Activated naive CD8-positive, alpha-beta T cell treated with anti-CD3 and anti-CD28 coated beads, Interleukin-2, amount 50 U/mL, for 24 hours (primary cell): ENCODE measurements at places on chromosomes 1 and 21.

- DNase-seq = no peak
Observed at GRCh38 chr1:214446772-214447556, 104.4 kb downstream of the PTPN14 start.

DNA sequence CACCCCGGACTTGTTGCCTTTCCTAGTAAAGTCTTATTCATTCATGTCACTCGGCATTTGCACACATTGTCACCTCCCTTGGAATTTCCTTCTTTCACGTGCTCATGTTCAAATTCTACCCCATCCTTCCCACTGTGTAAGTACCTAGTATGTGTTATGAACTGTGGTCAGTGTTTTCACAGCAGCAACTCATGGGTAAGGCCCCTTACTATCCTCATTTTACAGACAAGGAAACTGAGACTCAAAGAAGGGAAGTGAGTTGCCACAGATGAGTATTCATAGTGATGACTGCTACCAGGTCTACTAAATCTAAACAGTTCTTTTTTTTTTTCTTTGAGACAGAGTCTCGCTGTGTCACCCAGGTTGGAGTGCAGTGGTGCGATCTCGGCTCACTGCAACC, 10.5 kb downstream of the CITED4 start:
- DNase-seq = no peak

DNA sequence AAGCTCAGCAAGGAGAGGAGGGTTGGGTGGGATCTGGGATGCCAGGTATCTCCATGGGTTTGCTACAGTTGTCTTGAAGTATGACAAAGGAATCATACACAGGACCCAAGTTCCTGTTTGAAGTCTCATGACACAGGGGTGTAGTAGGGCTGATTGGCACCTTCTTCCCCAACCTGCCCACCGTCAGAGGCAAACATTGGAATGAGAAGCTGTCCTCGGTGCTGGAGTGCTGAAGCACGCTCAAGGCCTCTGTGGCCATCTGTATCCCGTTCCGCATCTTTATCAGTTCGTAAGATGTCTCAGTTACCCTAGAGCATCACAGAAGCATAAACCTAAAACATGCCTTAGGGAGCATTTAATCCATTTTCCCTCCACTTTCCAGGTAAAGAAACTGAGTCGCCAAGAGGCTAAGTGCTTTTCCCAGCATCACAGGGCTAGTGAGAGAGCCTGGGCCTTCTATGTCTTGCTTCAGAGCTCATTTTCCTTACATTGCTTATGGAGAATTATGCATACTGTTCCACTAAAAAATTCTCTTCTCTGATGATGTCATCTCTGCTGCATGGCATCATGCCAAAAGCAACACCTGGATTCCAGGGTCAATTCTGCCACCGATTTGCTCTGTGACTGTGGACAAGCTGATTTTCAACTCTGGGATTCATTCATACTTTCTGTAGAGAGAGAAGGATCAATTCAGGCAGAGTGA, 34.2 kb downstream of the VWA5B1 start:
- no peak for DNase-seq

- DNase-seq = no peak
Observed at GRCh38 chr1:85566890-85567289, 13.7 kb upstream of the CCN1 start.

- DNase-seq = peak; percentile 11
Observed at GRCh38 chr1:15525050-15526020, 1.3 kb upstream of the DNAJC16 start.

GRCh38 chr21:15449556-15449955, 280.2 kb upstream of the USP25 start:
- DNase-seq = no peak

DNA sequence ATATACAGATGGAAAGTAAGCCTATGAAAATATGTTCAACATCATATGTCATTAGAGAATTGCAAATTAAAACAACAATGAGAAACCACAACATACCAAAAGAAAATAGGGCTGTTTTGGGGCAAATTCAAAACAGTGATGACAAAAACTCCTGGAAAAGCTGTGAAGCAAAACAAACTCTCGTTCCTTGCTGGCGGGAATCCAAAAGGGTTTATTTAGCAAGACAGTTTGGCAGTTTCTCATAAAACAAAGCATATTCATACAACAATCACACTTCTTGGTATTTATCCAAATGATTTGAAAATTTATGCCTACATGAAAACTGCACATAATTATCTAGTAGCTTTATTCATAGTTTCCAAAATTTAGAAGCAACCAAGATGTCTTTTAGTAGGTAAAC, 44.4 kb downstream of the COL11A1 start:
- DNase-seq = no peak

DNA sequence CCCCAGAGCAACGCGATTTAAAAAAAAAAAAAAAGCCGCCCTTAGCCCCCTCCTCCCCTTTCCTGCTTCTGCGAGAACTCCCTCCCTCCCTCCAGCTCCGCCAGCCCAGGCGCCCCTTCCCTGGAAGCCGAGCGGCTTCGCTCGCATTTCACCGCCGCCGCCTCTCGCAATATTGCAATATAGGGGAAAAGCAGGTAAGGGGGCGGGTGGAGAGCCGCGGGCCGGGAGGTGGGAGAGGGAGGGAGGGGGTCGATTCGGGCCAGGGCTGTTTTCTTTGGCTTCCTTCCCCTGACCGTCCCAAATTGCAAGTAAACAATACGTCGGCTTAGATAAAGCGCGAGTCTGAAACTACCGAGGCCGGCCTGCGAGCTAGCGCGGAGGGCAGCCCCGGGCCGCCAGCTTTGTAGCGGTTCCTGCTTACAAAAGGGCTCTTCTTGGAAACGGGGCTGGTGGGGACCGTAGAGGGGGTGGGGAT, 408 bp downstream of the LMO4 start:
- DNase-seq = peak; percentile 59

DNA sequence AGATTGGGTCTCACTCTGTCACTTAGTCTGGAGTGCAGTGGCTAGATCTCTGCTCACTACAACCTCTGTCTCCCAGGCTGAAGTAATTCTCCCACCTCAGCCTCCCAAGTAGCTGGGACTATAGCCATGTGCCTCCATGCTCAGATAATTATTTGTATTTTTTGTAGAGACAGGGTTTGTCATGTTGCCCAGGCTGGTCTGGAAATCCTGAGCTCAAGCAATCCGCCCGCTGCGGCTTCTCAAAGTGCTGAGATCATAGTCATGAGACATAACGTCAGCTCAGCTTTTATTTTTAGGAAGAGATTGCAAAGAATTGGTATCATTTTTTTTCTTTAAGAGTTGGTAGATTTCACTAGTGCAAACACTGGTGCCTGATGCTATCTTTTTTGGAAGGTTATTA, 244.9 kb downstream of the DSCAM start:
- no peak for DNase-seq

GRCh38 chr1:161953256-161953920, 70.3 kb downstream of the OLFML2B start:
- DNase-seq = no peak

GRCh38 chr1:61967750-61968149, 225.5 kb downstream of the PATJ start:
- no peak for DNase-seq

DNA sequence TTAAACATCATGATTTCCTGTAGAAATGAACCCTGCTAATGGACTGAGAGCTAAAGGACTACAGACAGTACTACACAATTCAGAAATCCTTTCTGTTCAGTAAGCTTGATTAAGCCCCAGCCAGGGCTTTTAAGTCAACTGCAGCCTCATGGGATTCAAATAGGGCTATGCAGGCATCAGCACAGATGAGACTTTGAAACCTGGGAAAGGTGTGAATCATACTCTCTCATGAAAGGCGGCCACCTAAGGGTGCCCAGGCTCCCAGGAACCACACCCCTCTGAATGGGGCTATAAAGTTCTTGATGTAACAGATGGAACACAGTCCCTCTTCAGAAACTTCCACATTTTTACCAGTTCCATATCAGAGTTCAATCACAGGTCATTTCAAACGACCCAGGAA, 7.6 kb downstream of the SIPA1L2 start:
- no peak for DNase-seq

GRCh38 chr1:921011-921837, 2.5 kb upstream of the SAMD11 start:
- DNase-seq = no peak

- no peak for DNase-seq
Observed at GRCh38 chr1:156703741-156704140, 1.6 kb downstream of the CRABP2 start.

- no peak for DNase-seq
Observed at GRCh38 chr1:80003250-80003649, 996.7 kb upstream of the ADGRL4 start.

- DNase-seq = no peak
Observed at GRCh38 chr1:70910013-70910412, 137.6 kb downstream of the PTGER3 start.

GRCh38 chr1:234398849-234399381, 25.7 kb downstream of the COA6 start:
- DNase-seq = no peak

DNA sequence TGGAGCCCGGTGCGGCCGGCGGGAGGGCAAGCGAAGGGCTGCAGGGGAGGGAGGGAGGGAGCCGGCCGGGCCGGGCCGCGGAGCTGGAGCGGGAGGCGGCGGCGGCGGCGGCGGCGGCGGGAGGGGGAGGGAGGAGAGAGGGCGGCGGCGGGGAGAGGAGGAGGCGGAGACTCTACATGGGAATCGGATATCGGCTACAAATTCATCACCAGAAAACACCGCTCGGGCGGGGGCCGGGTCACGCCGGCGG, at the start of gene AKT3:
AKT3 (minus strand) TSS at position 42 of the 250 bp plus-strand sequence. CDS start 7,073 bp downstream, outside the sequence.
- no peak for DNase-seq

GRCh38 chr1:26417111-26417759, 6.6 kb downstream of the LIN28A start:
- DNase-seq = peak; percentile 90

DNA sequence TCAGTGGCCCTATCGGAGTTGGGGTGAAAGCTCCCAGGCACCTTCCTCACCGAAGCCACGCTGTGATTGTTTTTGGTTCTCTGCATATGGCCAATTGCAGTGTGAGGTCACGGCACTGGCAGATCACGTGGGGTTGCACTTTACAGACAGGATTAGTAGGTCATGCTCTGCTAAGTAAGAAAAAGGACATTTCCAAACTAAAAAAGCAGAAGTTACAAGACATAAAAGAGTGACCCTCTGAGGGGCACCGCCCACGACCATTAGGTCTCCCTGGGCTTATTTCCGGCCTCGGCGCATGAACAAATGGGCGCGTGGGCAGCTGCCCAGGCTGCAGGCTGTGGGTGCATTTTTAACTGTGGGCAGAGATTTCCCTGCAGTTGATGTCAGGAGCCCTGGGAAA, 2.0 kb downstream of the CAPN9 start:
- DNase-seq = no peak
